ENCODE measurements at places on chromosomes 7 and 10.

DNA sequence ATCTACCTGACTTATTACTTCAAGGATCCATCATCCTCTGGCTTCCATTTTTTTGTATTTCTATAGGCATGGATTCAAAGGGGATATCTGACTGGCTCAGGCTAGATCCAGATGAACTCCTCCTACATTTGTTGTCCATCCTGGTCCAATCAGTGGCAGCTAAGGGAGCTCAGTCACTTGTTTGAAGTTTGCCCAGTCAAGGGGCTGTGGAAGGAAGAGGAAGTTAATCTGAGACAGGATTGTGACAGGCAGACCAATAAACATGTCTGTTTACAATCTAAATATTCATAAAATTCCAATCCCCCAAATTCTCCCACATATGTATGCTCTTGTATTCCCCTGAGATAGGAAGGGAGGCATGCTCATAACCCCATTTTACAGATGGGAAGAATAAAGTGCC, 48.7 kb downstream of the CAV1 start:
- no peak for DNase-seq

- DNase-seq, result no peak
Measured at GRCh38 chr10:95306851-95307250, 16.0 kb upstream of the PDLIM1 start.

DNA sequence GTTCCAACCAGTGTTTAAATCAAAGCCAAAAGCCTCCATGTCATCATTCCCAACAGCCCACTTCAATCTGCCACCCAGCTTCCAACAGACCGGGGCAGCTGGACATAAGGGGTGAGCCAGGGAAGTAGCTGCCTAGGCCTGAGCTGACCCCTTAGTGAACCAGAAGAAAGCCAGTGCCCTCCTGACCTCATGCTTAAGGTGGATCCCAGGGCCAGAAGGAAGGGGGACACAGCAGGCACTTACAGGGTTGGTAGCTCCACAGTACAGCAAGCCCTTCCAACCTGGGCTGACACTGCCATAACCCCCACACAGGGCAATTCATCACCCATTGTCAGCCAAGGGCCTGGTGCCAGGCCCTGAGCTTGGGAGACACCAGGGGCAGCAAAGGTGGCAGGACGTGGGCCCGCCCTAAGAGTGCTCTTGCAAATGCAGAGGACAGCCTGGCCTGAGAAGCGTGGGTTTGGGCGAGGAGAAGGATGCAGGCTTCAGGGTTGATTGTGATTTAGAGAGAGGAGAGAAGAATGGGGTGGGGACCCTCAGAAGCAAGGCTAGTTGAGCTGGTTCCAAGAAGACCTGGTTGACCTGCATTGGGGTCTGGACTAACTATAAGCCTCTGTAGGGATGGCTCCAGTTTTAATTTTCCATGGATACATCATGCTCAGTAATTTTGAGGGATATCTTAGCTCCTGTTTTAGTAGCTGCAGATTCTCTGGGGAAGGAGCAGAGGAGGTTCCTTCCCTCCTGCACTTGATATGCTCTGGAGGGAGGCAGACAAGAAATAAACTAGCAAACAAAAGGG, 3.1 kb upstream of the CYP26A1 start:
- DNase-seq, result no peak

DNA sequence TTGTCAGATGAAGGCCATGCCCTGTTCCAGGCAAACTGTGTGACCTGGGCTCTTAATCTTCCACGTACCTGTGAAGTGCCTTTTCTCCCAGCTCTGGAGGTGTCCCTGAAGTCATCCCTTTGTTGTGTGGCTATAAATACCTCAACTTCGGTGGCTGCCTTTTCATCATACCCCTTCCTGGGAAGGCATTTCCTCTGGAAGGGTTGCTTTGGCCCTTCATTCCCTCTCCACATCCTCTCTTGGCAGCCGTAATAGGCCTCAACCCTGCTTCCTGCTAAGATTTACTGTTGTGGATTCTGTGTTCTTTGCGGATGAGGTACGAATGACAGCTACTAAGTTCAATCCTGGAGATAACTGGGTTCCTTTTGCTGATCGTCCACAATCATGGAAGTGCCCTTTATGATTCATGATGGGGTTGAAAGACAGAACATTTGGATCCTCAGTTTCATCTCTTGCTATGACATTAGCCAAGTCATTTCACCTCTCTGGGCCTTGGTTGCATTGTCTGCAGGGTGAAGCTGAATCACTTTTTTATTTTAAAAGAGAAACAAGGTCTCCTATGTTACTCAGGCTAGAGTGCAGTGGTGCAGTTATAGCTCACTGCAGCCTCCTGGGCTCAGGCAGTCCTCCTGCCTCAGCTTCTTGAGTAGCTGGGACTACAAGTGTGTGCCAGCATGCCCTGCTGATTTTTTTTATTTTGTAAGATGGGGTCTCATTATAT, 23.6 kb downstream of the FKBP6 start:
- DNase-seq, result no peak

GRCh38 chr7:121300685-121301420, 27.9 kb upstream of the WNT16 start:
- DNase-seq, result no peak

GRCh38 chr10:1133495-1134045, 77.4 kb downstream of the WDR37 start:
- no peak for DNase-seq

DNA sequence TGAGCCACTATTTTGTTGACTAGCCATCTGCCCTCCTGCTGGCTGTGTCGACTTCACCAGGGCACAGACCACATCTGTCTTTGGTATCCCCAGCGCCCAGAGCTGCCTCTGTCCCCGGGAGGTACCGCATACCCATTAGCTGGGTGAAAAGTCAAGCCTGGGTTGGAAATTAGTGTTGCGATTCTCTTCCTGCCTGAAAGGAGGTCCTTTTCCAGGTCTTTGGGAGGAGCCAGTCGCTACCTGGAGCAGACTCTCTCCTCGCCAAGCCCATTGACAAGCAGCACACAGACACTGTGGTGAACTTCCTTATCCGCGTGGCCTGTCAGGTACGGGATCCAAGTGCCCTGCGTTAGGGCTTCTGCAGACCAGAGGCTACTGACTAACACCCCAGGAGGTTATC, 79.4 kb downstream of the TRRAP start:
- DNase-seq, result no peak

- no peak for DNase-seq
Measured at GRCh38 chr10:11913079-11913641, 90.0 kb downstream of the PROSER2 start.

GRCh38 chr10:124677293-124677699, 66.9 kb downstream of the FAM53B start:
- no peak for DNase-seq

DNA sequence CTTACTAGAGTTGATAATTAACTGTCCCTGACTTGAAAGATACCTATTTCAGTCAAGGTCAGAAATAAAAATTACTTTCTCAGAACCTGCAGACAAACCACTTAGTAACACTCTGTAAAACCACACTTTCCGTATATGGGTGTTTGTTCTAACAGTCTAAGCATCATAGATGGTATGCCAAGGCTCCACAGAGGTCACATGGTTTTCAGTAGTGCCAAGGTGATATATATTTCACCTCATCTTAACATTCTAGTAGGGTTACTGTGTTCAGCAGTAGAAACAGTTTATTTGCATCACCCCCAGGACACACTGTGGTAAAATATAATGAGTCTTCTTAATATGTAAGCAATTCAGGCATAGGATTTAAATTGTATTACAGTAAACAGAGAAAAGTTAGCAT, 61.5 kb downstream of the KCND2 start:
- DNase-seq, result no peak

DNA sequence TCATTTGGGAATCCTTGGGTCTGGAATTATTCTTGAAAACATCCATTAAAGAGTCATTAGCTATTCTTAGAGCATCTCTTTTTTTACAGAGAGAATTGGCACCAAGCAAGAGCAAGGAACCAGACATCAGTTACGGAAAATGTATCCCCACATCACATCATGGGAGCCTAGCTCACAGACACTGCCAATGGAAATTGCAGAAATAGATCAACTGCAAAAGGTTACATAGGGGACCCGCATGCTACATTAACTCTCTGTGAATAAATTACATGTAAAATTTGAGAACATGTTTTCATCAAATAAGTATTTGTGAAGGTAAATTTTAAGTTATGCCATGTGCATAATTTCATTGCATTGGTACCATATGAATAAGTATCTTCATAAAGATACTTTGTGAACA, 224.8 kb downstream of the ZNF248 start:
- no peak for DNase-seq

- DNase-seq, result no peak
Measured at GRCh38 chr7:100711369-100711768, 5.4 kb downstream of the POP7 start.

DNA sequence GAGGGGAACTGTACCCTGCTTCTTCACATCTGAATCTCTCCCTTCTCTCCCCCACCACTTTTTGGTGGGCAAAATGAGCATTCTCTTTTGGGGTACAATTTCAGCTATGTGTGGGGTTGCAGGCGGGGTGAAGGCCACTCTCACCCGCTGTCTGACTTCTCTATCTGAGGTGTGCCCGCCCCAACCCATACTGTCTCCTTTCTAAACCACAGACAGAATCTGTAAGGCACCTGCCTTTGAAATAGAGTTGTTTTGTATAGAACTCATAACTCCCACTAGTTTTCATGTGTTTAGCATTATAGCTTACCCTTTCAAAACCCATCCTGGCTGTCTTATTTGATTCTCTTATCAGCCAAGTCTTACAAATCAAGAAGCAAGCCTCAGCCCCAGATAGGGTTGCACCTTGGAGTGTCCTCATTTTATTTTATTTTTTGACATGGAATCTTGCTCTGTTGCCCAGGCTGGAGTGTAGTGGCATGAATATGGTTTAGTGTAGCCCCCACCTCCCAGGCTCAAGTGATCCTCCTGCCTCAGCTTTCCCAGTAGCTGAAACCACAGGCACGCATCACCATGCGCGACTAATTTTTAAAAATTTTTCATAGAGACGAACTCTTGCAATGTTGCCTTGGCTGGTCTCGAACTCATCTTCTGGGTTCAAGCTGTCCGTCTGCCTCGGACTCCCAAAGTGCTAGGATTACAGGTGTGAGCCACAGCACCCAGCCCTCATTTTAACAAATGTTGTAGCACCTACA, 11.9 kb downstream of the TSPAN14 start:
- no peak for DNase-seq

GRCh38 chr10:1575481-1576244, 161.7 kb downstream of the ADARB2 start:
- no peak for DNase-seq

DNA sequence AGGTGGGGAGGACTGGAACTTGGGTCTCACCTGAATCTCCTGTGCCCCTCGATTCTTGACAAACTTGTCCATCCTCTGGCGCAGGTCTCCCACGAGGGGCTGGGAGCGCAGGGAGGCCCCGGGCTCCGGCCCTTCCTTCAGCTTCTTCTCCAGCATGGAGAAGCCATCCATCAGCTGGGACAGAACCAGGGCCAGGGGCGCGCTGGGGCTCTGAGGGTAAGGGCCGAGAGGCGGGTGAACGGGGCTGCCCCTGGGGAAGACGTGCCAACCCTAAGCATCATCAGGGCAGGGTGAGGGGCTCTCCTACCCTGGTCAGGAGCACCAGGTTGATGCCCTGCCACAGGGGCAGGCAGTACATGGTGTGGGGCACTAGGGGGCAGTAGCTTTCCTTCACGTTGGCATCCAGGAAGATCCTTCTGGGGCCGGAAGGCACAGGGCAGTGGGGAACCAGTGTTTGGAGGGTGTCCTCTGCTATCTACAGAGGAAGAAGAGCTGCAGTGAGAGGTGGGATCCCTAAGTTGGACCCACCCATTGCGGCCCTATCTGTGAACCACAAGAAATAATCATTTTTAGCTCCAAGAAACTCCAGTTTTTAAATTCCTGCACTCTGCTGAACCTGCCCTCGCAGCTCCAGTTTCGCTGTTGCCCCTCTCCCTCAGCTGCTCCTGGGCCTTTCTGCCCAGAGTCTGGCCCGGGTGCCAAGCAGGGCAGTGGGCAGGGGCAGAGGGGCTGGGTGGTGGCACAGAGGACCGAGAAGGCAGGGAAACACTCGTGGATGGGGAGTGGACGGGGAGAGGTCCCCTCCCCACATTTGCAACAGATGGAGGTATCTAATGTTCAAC, 10.8 kb upstream of the PYROXD2 start:
- no peak for DNase-seq

GRCh38 chr7:43439631-43440401, 143.1 kb upstream of the STK17A start:
- DNase-seq, result no peak

DNA sequence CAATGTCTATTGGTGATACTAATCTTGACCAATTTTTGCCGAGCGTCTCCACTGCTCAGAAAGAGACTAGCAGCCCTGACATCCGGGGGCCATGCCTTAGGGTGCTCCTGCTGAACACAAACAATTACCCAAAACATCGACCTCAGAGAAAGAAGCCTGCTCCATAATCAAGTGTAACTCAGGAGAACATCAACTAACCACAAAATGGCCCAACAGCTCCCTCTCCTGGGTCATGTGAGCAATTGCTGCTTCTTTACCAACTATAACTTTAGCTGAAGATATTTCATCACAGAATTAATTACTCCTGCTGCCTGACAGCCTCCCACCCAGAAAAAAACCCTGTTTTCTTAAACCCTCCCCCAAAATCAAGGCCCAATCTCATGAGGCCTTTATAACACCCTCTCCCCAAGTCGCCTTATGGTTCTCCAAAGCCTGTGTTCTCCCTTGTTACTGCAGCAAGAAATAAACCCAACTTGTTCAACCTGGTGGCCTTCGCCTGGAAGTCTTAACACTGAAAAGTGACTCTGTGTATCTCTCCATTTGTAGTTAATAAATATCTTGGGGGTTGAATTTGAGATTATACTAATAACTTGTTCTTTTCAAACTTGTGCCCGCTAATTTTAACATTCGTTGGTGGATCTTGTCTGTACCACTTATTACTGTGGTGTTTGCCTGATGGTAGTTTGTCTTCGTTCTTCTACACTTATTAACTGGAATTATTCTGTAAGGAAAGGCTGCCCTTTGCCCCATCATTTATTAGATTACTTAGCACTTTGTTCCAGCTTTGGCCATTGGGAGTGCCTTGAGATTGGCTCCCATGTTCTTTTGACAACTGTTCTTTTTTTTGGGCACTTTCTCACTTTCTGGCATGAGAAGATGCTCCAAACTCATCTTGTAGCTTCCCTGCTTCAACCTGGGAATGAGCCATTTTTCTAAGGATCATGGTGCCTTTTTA, 21.2 kb upstream of the RAMP3 start:
- DNase-seq, result peak; percentile 62

DNA sequence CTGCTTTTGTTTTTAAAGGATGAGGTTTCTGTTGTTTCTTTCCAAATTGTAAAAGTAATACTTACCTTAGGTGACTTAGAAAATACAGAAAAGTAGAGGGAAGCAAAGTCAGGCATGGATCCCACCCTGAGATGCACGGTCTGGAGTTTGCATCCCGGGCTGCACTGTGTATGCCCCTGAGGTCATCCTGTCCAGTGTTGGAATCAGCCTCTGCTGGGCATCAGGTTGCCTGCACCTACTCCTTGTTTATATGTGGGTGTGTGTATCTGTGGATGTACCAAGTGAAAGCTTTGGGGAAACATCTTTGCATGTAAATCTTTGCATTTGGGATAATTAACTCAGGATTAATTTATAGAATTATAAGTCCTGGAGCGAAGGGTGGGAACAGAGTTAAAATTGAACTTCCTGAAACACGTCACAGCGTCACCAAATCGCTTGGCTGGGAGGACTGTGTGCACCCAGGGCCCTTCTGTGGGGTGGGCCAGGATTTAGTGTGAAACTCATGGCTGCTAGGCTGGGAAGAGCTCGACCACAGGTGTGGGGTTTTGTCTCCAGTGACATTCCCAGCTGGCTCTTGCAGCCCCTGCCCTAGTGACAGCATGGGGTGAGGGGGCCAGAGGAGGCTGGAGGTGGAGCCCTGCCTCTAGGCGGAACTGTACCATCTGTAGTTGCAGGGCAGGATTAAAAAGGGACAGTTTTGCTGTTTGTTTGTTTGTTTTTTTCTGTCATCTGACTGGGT, 27.9 kb downstream of the GTF2IRD1 start:
- DNase-seq, result no peak

- DNase-seq, result no peak
Measured at GRCh38 chr10:7338469-7338868, 72.4 kb downstream of the SFMBT2 start.
